Activated CD4-positive, alpha-beta T cell treated with anti-CD3 and anti-CD28 coated beads, Interleukin-2, amount 50 U/mL, for 48 hours (primary cell): ENCODE measurements at places on chromosomes 4 and X.

DNA sequence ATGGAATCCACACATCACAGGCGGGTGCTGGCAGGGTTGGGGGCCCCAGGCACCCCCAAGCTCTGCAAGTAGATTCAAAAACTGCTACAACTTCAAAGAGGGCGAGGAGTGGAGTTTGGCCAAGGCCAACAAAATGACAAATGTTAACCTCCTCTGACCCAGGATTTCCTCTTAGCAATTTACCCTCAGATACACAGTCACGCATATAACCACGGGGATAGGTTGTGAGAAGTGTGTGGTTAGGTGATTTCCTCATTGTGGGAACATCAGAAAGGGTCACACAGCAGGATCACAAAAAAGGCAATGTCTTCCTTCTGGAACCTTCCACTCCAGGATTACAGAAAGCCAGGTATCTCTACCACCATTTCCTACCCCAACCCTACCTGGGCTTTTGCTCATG is 62.4 kb downstream of the C4orf50 start:
- no peak for DNase-seq

DNA sequence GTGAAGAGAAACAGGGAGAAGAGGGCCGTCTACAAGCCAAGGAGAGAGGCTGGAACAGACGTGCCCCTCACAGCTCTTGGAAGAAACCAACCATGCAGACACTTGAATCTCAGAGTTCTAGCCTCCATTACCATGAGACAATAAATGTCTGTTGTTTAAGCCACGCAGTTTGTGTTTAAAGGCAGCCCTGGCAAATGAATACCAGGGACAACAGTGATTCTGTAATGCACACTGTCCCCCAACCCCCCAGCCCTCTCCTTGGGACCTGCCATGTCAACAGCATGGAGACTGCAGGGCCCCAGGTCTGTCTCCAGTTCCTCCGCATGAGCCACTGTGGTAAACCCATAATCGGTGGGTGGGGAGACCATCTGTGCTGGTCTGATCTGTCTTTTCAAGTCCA is 348.0 kb upstream of the KLF3 start:
- DNase-seq: no peak

DNA sequence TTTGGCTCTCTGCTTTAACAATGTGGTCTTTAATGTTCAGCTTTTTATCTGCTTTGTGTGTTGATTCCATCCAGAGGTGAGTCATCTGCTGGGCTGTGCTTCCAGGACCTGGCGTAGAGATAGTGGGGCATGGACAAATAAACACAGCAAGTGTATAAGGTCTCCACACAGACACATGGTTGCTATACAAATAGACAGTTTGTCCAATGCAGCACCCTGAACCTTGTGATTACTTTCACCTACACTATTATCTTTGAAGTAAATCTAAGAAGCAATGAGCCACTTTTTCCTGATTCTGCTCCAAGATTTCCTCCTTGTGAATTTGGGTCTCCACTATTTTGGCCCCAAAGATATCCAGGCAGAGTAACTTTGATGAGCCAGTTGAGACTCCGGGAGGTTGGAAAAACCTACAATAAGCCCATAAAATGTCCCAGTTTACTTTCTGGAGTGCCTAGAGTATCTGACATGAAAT is 12.1 kb downstream of the PPARGC1A start:
- no peak for DNase-seq

DNA sequence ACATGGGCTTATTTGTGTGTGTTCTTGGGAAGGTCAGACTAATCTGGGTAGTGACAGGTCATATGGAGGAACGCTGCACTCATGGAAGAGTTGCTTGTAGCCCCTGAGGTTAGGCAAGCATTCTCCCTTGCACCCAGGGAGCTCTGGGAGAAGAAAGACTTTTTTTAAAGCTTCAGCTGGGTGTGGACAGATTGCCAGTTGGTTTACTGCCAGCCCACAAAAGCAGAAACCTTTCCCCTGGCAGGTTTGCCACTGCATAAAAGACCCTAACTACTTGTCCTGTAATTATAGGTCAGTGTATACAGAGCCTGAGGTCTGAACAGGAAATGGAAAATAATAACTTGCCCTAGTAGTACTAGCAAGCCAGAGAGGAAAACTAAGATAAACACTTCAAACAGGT is 7.4 kb upstream of the NFKB1 start:
- DNase-seq: no peak

DNA sequence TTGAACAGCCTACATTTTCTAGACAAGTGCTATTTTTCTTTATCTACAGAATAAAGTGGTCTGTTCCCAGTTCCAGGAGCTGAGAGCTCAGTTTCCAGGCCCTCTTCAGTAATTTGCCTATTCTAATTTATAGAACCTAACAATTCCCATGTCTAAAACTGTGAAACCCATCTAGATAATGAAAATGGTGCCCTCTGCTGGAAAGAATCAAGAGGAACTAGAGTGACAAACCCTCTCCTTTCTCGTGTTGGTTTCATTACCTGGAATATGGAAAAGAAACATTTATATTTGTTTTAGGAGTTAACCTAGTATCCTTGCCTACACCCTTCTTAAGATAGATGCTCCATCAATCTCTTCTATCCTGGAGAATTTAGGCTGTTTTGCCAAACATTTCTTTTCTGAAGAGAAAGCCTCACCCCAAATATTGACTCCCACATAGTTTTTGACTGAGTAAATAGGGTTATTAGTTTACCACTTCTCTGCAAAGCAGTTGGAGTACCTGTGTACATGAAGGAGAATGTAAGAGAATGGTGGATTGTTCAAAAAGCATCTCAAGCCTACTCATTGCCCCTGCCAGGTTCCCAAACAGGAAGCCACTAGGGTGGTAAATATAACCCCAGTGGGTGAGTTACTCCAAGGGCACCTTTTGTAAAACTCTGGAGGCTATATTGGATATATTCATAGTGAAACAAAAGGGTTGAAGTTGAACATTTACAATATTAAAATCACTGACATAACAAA is 121.6 kb downstream of the RASL11B start:
- DNase-seq: no peak

DNA sequence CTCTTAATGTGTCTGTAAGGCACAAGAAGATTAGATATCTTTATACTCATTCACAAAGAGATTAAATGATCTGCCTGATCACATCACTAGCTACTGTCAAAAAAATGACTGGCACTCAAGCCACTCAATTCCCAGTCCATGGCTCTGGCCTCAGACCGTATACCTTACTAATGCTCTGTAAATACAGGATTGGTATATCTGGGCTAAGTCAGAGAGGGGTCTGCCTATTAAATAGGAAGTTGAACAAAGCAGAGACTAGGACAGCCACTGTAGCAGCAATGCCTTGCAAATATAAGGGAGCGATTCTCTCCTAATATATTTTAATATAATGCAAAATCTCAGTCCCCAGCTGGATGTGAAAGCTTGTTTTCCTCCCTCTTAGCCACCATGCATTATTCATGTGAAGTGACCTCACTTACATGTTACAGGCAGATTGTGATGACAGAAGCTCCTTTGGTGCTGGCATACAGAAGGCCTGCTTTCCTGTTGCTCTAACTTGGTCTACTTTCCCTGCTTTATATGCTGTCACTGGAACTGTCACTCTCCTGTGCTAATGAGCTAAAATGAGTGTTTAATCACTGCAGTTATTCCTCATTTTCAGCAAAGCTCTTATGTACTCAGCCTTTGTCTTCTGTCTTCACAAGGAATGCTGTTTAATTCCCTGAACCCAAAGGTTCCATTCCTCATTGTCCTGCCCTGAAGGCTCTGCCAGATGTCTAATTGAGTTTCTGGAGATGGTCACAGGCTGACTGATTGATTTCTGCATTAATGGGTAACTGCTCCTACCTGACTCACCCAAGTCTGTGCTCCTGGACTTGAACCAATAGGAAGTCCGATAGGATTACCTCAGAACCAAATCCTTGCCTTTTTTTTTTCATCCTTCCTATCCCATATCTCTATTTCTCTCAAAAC is 578.2 kb downstream of the KLHL13 start:
- no peak for DNase-seq

- DNase-seq: no peak
Measured at GRCh38 chr4:6345096-6345830, 75.6 kb downstream of the WFS1 start.

DNA sequence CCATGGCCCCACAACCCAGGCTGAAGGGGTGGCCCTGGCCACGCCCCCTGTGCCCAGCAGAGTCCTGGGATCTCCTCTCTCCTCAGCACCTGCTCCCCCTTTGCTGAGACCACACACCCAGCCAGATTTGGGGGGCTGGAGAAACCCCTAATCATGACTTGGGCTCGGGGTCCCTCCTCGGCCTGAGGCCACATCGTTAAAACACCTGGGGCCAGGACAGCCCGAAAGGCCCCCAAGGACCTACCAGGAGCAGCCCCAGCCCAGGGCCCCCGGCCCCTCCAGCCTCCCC is 116.7 kb downstream of the FAM53A start:
- DNase-seq: no peak

DNA sequence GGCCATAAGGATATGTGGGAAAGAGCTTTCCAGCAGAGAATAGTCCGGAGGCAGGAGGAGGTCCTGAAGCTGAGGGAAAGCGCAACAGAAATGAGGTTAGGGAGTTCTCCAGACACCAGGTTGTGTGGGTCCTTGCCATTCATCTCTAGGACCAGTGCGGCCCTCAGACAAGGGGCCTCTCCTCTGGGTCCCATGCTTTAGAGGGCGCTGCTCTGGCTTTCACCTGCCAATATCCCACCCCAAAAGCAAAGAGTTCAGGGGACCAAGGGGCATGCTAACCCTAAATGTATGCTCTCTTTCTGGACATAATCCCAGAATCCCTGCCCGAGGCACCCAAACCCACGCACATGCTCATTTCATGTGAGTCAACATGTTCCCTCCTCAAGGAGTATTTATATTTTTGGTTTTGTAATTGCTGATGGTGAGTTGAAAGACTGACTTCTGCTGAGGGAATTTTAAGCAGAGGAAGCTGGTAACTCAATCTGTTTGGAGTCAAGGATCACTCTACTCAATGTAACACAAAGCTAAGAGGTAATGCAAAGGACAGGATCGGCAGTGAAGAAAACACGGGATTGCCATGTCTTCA is 14.8 kb downstream of the RPL34 start:
- no peak for DNase-seq

GRCh38 chrX:118904218-118904617 is 70.2 kb upstream of the LONRF3 start:
- no peak for DNase-seq

DNA sequence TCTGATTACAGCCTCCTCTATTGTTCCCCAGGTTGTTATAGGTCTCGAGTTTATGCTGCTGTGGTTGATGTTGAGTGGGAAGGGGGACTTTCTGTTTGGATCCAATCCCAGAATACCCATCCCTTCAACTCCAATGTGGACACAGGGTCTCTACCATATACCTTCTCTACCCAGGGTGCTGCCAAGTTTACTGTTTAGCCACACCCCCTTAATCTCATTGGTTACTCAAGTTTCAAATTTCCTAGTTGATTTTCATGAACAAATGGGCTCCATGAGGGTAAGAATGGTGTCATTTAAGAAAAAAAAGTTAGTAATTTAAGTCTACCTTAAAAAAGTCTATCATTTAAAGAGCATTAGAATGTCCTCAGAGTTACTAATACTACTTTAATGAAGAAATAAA is 3.6 kb upstream of the SPP1 start:
- DNase-seq: no peak

DNA sequence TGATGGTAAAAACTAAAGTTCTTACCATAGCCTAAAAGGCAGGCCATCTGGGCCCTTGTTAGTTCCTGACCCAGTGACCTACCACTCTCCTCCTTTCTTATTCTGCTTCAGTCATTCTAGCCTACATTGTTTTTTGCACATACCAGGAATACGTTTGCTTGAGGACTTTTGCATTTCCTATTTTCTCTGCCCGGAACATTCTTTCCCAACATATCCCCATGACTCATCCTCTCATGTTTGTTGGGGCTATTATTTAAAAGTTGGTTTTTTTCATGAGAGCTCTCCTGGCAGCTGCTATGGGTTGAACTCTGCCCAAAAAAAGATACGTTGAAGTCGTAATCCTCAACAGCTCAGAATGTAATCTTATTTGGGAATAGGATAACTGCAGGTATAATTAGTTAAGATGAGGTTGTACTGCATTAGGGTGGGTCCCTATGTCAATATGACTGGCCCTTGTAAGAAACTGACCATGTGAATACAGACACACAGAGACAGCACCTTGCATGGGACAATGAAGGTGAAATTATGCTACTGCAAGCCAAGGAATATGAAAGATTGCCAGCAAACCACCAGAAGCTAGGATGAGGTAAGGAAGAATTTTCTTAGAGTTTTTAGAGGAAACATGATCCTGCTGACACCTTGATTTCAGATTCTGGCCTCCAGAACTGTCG is 138.3 kb upstream of the PDHA2 start:
- DNase-seq: no peak

- no peak for DNase-seq
Measured at GRCh38 chr4:140529434-140529833, 5.5 kb downstream of the ELMOD2 start.

DNA sequence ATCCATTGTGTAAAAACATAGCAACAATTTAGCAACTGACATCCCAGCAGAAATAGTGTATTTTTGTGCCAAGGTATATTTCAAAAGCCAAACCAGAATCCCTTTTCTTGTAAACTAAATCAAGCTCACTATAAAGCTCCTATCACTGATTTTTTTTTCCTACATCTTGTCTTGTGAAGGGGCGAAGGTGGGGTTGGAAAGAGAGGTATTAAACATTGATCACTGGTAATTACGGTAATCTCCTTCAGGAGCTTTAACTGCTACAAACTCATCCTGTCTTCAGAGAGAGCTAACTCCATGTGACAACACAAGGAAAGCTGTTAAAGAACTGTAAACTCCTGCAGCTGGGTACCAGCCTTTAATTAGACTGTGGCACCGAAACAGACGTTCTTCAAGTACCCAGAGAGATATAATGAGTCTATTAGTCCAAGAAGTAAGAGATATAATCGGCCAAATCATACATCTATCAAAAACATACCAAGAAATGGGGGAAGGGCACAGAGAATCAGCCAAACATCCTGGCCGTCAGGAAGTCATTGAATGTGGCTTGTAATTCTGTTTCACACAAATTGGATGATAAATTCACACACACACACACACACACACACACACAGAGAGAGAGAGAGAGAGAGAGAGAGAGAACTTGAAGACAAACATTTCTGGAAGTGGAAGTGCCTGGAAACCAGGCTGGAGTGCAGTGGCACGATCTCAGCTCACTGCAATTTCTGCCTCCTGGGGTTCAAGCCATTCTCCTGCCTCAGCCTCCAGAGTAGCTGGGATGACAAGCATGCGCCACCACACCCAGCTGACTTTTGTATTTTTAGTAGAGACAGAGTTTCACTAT is 111.9 kb upstream of the PPARGC1A start:
- no peak for DNase-seq

- DNase-seq: no peak
Measured at GRCh38 chr4:169099771-169100180, 89.7 kb upstream of the CBR4 start.

GRCh38 chr4:36427696-36428095 is 146.3 kb downstream of the DTHD1 start:
- DNase-seq: no peak

DNA sequence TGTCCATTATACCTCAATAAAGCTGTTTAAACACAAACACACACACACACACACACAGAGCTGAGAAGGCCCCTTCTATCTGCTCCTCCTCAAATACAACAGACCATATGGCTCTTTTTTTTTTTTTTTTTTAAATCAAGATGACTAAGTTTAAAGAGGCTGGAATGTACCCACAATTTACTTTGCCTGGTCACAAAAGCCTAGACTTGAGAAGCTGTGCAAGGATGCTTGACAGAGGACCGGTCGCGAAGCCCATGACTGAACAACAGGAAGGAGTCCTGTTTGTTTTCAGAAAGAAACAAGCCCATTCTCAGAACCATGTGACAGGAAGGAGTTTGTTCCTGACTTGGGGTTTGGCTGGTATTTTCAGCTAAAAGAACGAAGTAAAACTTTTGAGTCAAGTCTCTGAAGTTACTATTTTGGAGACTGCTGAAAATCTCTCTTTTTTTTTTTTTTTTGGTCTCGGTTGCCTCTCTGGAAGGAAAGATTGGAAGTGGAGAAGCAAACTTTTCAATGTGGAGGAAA is 650.9 kb upstream of the TENM3 start:
- no peak for DNase-seq
